HEK293T (cell line): ENCODE measurements at places on chromosomes 5 and 9.
A peak's percentile ranks its signal among the peaks of the same experiment; 100 is the strongest.

DNA sequence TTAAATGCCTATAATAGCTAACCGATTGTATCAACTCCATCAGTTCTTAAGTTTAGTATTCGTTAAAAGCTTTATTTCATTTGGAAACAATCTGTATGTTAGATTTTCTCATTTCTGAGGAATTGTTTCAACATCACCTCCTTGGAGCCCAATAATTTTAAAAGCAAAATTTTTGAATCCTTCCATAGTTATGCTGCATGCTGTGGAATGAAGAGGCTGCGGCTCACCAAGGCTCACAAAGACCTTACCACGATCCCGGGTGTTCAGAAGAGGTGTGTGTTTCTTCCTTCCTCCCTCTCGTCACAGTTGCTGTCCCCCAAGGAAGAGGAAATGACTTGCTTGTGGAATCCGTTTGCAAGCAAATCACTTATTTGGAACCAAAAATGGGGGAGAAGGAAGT, 143.8 kb downstream of the FGF1 start:
- DNase-seq = no peak

DNA sequence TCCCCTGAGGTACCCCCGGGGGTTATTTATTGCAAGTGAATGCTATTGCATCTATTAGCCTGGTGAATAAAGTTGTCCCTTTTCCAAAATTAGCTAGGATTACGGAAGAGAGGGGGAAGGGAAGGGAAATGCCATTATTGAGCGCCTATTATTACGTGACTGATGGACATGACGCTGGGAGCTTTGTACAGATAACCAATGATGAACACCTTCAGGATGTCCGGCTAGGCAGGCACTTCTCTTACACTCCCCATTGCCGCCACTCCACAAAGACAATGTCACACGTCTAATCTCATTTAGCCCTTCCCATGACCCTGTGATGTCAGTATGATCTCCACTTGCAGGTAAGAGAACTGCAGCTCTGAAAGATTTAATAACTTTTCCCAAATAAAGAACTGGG, 9.4 kb downstream of the GABRP start:
- no peak for DNase-seq

GRCh38 chr9:6777213-6777902, 19.6 kb downstream of the KDM4C start:
- no peak for DNase-seq

DNA sequence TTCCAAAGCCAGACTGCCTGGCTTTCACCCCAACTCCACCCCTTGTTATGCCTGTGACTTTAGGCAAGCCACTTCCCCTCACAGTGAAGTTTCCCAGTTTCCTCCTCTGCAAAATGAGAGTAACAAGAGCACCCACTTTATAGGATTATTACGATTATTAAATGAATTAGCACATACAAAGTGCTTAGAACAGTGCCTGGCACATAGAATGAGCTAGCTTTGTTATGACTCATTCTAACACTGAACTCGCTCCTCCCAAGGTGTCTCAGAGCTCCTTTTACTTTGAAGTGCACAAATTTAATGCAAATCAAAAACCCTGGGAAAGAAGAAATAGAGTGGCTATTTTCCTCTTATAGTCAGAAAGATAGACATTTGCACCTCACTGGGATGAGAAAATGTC, 34.3 kb downstream of the DNAH5 start:
- DNase-seq = no peak

DNA sequence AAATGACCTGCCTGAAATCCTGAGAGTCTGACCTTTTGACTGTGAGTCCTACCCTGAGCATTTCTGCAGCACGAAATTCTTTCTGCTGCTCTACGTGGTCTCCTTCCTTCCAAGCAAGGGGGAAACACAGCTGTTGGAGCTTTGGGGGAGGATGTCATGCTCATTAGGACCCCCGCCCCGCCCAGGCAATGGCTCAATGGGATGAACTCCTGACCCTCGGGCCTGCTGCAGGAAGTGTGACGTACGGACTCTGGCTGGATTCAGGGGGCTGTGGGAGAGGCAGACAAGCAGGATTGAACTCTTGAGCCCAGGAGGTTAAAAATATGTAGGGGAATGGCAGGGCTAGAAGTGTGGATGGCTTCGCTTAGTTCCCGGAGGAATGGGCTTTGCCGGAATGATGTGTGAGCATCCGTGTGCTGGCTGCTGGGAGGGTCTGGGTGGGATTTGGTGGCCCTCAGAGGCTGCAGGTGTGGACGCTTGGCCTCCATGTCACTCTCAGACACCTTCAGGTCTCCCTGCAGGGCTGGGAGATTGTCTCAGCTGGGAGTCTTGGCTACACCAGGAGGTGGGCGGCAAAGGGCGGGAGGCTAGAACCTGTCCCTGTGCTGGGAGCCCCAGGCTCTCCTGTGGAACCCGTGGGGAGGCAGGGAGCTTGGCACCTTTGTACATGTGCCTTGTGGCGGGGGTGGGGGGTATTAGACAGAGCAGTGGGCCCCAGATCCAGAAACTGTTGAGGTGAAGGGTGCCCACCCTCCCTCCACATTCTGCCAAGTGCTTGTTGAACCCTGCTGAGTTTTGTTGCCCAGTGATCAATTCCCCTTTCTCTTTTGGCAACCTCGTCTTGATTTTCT, 26.3 kb downstream of the STC2 start:
- no peak for DNase-seq

DNA sequence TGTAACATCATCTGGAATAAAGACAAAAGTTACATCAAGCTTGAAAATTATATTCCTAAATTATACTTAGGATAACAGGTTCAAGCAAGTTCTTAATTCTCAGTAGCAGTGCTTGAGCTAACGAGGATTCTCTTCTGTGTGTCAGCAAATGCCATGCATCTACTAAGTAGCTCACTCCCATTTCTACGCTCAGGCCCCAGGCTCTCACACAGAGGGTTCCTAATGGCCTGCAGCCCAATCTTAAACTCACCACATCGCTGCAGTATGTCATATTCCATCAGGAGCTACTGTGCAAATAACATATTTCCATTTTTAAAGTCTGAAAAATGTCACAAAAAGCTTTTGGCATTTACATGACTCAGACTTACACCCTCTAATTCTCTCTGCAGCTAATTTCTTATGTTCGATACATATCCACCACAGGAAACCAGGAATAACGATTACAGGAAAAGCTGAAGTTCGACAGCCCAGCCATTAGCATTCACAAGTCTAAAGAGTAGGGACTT, 474.8 kb downstream of the EFNA5 start:
- DNase-seq = no peak

GRCh38 chr9:73327149-73327548, 175.5 kb downstream of the ANXA1 start:
- DNase-seq = no peak

GRCh38 chr5:139061856-139062255, 136.3 kb downstream of the SIL1 start:
- DNase-seq = no peak

DNA sequence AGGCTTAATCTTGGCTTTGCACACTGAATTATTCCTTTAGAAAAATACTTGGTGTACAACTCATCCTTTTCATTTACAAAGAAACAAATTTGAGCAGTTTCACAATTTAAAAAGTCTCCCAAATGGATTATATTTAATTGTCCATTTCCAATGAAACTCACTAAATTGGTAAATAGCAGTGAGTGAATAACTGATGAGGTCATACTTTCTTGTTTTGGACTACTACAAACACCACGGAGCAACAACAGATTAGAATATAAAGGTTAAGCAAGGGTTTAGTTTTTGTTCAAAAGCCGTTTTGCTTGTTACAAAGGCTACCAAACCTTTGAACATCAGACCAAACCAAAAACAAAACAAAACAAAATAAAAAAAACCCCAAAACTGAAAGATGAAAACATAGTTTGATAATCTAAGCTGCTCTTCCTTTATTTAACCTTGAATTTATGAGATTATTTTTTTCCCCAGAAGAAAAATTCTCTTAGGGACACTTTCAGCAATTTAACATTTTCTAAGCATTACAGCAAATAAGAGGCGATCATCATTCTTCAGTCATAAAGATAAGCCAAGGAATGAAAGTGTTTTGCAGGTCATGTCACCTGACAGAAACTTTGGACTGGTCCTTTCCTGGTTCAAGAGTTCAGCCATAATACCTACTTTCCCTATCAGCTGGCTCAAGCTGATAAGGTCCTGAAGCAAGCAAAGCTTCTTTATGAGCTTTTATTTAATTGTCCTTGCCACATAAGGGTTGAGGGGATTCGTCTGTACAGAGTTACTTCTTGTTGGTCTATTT, 99.7 kb upstream of the CDKN2B start:
- DNase-seq = no peak

DNA sequence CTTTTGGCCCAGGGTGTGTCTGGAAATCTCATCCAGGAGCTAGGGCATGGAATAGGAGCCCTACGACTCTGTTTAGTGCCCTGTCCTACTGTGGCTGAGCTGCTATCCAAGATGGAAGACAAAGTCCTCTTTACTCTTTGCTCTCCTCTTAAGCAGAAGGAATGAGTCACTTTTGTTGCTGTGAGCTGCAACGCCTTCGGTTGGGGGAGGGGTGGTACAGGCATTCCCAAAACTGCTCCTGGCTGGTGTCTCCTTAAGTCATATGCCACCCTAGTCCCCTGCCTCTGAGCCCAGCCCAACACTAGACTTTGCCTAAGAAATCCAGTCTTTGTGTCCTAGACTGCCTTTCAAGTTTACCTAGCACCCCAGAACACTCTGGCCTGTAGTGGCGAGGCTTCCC, 99.9 kb downstream of the PRR16 start:
- no peak for DNase-seq

GRCh38 chr9:105842023-105842644, 147.8 kb downstream of the TMEM38B start:
- DNase-seq = peak; percentile 30

DNA sequence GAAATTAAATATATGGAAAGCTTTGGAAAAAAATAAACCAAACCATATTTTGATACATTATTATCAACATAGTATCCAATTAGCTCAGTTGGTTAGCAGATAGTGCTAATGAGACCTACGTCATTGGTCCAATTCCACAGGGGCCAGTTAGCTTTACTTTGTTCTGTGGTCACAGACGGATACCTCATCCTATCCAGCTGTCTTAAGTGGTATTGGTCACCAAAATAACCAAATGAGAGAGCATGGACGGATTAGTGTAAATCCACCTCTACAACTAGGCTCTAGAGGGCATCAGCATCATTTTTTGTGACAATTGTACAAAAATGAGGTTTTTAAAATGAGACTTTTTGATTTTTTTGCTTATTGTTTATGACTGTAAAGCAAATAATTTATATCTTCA, 364.2 kb downstream of the KIAA0825 start:
- no peak for DNase-seq

DNA sequence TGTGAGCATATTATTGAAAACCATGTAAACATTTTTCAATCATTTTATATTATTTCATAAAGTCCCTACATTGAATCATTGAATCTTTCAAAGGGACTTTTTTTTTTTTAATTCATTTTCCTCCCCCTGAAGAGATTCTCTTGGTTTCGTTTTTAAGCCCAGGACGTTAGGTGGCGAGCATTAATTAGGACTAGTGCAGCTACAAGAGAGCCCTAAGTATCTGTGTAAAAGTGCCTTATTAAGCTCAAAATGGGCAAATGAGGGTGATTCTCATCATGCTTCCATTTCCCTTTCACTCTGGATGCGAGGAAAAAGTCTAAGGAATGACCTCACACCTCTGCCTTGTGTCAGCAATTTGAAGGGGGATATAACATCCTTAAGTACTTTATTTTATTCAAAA, 517.9 kb upstream of the ITGA1 start:
- DNase-seq = no peak

DNA sequence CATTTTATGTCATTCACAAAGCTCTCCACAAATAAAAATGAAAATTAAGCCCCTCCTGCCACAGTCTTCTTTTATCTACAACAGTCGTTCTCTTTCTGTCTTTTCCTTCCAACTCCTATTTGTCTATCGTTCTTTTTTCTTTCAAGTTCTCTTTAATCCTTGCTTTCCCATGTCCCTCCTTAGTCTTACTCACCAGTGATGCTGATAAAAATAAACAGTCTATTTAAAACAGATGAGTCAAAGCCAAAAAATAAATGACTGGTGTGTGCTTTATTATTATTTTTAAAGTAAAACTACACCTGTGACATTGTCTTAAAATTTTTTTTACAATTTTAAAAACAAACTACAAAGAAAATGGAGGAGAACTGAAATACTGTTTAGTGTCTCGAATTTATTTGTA, 137.1 kb upstream of the TMEM161B start:
- DNase-seq = no peak

DNA sequence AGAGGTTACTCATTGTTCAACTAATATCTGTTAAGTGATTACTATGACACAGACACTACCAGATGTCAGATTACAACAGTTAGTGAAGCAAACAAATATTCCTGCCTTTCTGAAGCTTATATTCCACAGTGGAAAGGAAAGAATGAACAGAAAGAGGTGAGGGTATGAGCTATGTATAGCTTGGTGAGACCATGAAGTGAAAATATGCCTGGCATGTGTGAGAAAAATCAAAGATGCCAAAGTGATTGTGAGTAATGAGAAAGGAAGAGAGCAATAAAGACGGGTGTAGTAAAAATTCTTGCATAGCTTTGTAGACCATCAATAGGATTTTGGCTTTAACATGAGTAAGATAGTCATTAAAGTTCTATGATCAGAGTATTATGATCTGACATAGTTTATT, 734.5 kb upstream of the NUDT12 start:
- DNase-seq = no peak

DNA sequence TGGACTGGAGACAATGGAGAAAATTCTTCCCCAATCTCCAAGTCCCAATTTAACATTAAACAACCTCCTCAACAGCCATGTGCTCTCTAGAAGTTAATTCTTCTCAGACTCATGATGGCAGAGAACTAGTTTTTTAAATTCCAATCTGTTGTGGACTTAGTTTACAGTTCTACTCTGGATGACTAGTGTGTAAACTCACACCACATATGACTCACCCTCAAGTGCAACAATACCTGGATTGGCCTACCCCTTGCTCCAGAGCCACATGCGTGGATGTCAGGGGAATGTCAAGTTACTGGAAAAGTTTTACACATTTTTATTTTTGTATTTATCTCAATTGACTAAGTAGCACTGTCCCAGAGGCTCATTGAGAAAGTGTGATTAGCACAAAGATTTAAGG, 136.0 kb upstream of the EFNA5 start:
- no peak for DNase-seq

DNA sequence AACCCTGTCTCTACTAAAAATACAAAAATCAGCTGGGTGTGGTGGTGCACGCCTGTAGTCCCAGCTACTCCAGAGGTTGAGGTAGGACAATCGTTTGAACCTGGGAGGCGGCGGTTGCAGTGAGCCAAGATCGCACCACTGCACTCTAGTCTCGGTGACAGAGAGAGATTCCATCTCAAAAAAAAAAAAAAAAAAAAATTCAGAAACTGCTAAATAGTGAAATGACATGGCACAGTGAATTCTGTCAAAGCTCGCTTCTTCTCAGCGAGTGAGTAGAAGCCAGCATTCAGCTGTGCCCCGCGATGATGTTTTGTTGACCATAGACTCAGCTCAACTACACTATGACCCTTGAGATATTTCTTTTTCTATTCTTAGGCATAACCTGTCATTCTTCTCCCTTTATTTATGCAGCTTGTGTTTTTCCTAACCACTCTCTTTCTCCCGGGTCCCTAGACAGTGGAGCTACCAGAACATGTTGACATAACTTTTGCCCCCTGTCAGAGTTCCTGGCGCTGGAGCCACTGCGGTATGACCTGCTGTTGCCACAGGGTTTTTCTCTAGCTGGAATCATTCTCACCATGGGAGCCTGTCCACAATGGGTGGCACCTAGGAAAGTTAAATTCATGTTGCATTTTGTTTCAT, 13.5 kb upstream of the IQGAP2 start:
- no peak for DNase-seq
